Fibroblast of skin of left quadriceps (primary cell): ENCODE measurements at places on chromosomes 16 and 17.

- no peak for DNase-seq
These were observed 87.3 kb downstream of the RPA1 start for GRCh38 chr17:1916963-1917715.

GRCh38 chr17:66313995-66314659 lies 11.7 kb downstream of the PRKCA start:
- DNase-seq = no peak

- no peak for DNase-seq
These were observed 1.8 kb downstream of the SOX8 start for GRCh38 chr16:983044-984030.

GRCh38 chr17:43468691-43469139 lies 15.1 kb upstream of the DHX8 start:
- no peak for DNase-seq

GRCh38 chr16:57029161-57030160 lies 40.1 kb downstream of the NLRC5 start:
- no peak for DNase-seq

- no peak for DNase-seq
These were observed 14.0 kb downstream of the LDHD start for GRCh38 chr16:75102595-75102994.

DNA sequence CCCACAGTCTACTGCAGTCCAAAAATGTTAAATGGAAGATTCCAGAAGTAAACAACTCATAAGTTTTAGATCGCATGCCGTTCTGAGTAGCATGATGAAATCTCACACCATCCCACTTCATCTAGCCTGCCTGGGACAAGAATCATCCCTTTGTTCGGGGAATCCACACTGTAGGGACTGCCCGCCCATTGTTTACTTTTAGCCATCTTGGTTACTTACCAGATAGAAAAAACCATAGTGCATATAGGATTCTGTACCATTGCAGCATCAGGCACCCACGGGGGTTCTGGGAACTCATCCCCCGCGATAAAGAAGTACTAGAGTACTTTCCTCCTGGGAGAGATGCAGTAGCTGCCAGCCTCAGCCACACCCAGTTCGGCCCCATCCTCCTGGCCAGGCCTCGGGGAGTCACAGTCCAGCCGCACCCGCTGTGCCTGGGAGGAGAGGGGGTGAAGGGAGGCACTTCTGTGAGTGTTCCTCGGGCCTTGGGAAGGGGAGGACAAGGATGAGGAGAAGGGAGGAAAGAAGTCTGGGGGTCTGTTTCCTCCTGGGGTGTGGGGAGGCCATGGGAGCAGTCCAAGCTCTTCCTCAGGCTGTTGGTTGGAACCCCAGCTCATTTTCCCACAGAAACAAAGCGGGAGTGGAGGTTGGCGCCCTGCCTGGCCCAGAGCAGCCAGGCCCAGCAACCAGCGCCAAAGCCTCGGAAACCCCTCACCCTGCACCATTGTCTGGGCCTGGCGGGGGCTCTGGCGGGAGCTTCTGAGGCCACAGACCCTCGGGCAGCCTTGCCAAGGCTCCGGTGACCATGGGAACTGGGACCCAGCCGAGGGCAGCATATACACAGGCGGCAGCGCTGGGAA lies 8.9 kb downstream of the TRIM47 start:
- no peak for DNase-seq

GRCh38 chr17:42284566-42284965 lies 3.7 kb upstream of the STAT5A start:
- no peak for DNase-seq

- DNase-seq = peak; percentile 9
These were observed 6.1 kb upstream of the PDP2 start for GRCh38 chr16:66874079-66874775.

DNA sequence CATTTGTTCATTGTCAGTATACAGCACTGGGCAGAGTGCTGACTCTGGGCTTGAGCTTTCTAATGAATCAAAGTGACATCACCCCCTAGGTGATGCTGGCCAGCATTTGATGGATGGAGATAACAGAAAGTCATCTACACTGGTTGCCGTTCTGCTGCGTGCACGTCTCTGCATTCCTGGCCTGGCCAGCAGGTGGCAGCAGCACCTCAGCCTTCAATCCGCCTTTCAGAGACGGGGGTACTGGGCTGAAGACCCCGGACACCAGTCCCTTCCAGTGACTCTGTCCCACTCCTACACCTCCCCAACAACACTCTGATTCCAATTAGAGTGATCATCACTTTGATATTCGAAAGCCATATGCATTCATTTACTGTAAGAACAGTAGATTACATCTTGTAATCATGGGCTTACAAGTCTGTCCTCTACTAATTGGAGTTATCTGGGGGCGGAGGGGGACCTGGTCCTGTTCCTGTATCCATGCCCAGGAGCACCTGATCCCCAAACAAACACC lies 6.0 kb downstream of the CPSF4L start:
- no peak for DNase-seq
